ENCODE measurements at places on chromosomes 11 and 22.

DNA sequence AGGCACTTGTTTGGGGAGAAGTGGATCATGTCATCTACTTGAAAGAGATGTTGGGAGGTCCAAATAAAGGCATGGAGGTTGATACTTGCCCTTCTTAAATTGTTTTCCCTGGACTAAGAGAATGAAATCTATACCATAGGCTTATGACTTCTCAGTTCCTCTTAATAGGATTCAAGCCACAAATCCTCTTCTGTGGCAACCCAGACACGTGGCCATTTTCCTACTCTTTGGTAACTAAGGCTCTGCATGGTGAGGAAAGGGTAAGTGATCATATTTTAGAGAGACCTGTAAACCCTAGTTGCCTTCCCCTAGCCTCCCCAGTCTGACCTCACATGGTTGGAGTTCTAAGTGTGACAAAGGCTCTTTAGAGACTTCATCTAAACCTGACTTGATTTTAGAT lies 72.9 kb upstream of the CD44 start:
- DNase-seq = no peak

- no peak for DNase-seq
Observed at GRCh38 chr11:134270250-134270714, 5.9 kb upstream of the GLB1L3 start.

GRCh38 chr22:22753526-22754267 lies 109.3 kb downstream of the GGTLC2 start:
- peak; percentile 67 for DNase-seq

- DNase-seq = peak; percentile 70
Observed at GRCh38 chr11:34585735-34586487, 35.0 kb upstream of the EHF start.

DNA sequence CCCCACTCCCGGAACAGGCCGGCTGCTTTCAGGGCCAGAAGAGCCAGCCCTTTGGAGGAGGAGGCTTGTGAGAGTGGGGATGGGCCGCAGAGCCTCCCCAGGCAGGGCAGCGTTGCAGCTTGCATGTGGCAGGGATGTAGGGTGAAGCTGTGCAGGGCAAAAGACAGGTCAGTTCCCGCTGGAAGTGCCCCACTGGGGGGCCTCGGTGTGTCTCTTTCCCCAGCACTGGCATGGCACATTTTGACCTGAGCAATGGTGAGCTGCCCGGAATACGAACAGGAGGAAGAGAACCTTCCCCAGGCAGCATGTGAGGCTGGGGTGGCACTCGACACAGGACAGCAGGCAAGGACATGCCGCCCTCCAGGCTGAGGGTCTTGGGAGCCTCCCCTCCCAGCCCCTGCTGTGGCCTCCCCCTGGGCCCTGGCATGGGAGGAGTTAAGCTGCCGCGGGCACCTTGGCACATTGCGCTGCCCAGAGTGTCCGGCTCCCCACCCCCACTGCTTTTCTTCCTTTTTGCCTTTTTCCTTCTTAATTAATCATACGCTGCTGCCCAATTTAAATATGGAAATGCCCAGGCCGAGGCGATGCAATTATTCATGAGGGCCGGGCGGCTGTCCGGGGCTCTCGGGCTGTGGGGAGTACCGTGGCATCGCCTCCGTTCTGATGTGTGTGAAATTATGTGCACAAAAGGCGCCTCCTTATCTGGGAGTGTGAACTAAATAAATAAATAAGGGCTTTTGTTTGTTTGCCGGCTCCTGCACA lies 76.0 kb upstream of the WNT7B start:
- peak; percentile 49 for DNase-seq

DNA sequence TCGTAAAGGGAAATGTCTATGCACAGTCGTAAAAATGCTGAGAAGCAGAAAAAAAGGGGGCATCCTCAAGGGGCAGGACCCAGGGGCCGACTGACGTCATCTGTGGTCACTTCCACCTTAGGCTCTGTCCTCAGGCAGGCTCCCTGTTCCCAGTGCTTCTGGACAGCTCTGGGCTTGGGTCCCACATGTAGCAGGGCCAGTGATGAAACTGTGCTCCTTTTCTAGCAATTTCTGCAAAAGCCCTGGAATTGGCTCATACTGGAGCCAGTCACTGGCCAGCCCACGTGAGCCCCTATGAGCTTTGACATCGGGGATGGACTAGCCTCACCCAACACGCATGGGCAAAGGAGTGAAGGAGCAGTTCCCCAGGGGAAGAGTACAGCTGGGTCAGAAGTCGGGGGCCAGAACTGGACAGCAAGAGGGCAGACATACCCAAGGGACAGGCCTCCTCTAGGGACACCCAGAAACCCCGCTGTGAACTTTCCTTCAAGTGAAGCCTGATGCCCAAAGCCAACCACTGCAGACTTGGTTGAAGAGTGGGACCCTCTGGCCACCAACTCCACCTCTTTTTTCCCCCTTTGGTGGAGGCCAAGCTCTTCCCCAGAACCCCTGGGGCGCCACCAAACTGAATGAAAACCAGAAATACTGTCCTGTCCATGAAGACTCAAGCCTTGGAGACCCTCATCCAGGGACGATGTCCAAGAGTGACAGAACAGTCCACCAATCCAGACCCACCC lies 1349.0 kb downstream of the BRD1 start:
- no peak for DNase-seq

Data from fibroblast of mammary gland (primary cell).